ENCODE measurements at places on chromosomes 1 and 21. TPM values are rescaled to one million over a fixed set of nuclear protein-coding genes. Genes with fewer than 3 reads are reported as not detected.

- DNase-seq: no peak
These were observed 84.1 kb downstream of the RIPK4 start for GRCh38 chr21:41682719-41683179.

- DNase-seq: peak; percentile 32
These were observed 58.4 kb downstream of the ASH1L start for GRCh38 chr1:155504207-155504606.

DCDC2B gene
- total RNA-seq: not detected

DNA sequence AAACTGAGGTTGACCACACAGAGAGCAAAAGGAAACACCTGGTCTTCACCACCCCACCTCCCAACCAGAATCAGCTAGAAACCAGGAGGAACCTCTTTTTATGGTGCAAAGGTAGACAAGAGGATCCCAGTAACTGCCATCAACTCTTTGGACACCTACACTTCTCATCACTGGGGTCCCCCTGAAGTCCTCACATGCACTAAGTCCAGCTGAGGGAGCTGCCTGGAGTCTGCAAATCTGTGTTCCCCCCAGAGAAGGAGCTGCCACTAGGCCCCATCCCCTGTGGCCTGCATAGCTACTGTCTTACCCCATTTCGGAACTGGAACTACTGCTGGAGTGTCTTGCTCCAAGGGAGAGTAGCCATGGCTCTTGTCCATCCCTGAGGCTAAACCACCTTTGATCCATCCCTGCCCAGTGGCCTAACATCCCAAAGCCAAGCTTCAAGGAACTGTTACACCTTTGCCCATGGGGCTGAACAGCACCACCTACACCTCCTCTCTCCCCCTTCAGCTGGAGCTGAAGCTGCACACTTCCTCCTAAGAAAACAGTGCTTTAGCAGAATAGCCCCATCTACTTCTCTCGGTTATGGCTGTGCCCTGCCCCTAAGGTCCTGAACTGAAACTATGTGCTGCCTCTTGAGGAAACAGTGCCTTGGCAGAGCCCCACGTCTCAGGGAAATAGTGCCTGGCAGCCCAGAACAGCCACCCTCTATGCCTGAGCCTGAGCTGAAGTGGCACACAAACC lies 85.4 kb upstream of the CD53 start:
- no peak for DNase-seq

ITGB2 gene
- total RNA-seq: 0.10 TPM

DNA sequence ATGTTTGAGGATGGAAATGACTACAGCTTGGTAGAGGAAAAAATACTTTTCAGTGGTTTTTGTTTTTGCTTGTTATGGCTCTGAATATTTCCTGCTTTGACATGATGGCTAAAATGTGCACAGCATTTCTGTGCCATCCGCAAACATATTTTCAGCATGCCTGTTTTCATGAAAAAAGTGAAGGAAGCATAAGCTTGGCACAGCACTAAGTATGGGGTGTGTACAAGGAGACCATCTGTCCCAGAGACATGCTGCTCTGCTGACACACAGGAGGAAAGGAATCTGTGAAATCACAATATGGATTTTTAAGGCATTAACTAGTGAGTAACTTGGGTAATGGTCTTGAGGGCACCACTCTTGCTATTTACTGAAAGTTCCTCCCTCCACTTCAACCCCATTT lies 595.5 kb downstream of the RWDD3 start:
- DNase-seq: no peak

- DNase-seq: peak; percentile 72
These were observed 1.0 kb upstream of the KAZN start for GRCh38 chr1:14597343-14598006.

FCAMR gene
- not detected for total RNA-seq

- DNase-seq: peak; percentile 3
These were observed 45.0 kb upstream of the HOOK1 start for GRCh38 chr1:59769736-59770095.

OPTC gene
- not detected for total RNA-seq

GRCh38 chr1:192756314-192756713 lies 52.5 kb upstream of the RGS2 start:
- no peak for DNase-seq

- DNase-seq: no peak
These were observed 35.8 kb downstream of the PAX7 start for GRCh38 chr1:18666317-18666920.

OR2W3 gene
- not detected for total RNA-seq

DNA sequence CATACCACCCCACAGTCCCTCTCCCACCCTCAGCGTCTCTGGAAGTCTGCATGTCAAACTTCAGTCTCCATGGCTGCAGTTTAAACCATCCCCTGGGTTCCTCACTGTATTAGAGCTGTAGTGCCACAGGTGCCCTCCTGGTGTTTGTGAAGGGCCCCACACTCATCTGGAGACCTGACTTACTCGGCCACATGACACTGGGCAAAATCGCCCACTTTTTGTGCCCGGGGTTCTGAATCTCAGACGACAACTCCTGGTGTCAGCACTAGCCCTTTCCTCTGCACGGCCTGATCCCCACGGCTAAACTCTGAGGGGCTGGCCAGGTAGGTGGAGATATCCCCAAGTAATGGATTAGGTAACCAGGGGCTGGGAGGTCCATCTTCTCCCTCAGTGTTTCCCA lies 6.5 kb downstream of the INKA2 start:
- no peak for DNase-seq

HTR6 gene
- total RNA-seq: not detected

DNA sequence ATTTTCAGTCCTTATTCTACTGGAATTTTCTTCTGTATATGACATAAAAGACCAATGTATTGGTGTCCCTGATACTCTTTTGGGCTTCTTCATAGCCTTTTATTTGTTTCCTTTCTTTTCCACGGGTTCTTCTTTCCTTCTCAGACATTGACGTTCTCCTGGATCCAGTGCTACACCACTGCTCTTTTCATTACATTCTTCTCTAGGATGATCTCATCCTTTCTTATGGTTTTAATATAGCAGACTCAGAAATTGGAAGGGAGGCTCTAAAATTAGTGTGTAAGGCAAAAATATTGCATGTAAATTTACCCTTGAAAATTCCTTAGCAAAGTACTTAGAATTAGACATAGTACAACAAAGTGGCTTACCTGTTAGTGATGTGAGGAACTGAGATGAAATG lies 65.3 kb downstream of the SELENOF start:
- no peak for DNase-seq

GRCh38 chr1:91546876-91547275 lies 46.2 kb downstream of the CDC7 start:
- DNase-seq: no peak

DNA sequence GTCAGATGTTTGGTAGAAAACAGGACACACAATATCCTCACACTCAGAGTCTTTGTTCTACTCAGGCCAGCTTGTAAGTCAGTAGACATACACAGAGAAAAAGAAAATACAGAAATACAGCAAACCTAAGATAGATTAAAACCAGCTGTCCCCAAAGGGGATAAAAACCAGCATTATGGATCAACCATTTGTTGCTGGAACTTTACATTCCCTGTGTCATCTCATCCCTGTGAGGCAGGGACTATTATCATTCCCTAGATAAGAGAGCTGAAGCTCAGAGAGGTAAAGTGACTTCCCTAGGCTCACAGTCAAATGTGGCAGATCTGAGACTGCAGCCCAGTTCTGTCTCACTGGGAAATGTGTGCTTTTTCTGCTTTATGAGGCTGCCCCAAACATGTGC lies 80.7 kb downstream of the DMRTA2 start:
- DNase-seq: no peak

DNA sequence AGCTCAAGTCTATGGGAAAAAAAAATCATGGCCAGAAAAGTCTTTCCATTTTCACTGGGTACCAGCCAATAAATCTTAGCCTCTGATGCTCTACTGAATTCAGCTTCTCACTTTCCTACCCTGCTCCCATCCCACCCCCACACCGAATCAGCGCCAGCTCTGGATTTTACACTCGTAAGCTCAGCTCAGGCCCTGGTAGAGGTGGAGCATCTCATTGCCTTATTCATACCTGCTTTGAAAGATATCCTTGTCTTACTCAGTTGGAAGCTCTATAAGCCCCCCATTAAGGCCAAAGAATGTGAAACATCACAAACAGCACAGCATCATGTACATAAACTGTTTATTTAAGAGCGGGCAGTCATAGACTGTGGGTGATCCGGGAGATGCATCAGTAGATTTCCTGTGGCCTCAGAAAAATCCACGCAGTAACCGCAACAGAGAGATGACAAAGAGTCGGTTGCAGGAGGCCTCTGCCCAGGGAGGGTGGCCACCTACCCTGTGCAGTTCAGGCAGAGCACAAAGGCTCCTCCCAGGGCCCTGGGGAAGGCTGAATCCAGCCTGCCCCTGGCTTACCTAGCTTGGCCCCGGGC lies 36.4 kb upstream of the ETS2 start:
- peak; percentile 97 for DNase-seq

GRCh38 chr21:38956007-38956406 lies 150.3 kb downstream of the ETS2 start:
- DNase-seq: no peak

MYCBP gene
- 57.7 TPM for total RNA-seq

Measured in M059J (cell line).